ENCODE measurements at places on chromosomes 13 and 19.

GRCh38 chr19:7680606-7681339, at the start of gene TRAPPC5:
Gene TRAPPC5, plus strand, starts transcription at chr19:7680833. Its CDS starts 1,421 bp downstream, at chr19:7682254.
- peak; percentile 81 for DNase-seq

DNA sequence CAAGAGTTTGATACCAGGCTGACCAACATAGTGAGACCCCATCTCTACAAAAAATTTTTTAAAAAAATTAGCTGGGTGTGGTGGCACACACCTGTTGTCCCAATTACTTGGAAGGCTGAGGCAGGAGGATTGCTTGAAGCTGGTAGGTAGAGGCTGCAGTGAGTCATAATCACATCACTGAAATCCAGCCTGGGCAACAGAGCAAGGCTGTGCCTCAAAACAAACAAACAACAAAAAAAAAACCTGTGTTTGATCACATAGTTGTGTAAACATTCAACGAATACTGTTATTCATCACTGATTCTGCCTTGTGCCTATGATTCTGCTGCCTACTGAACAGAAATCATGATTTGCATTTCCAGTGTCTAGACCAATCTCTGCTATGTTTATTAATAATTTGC, 134.0 kb downstream of the TBC1D4 start:
- DNase-seq = no peak

DNA sequence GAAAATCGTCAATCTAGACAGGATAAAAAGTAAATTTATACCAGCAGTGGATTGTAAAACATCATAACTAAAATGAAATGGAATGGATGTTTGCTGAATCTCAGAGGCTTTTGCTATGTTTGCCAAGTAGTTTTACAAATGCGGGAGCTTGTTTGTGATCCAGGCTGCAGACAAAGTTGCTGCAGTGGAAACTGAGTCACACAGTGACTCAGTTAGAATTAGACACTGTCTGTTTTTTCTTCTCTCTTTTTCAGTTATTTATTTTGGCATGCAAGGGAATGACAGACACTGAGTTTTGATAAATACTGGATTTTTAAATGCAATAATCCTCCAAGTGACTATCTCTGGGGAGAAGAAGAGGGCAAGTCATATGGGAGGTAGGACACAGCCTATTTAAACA, 4.6 kb upstream of the PNMA8A start:
- no peak for DNase-seq

DNA sequence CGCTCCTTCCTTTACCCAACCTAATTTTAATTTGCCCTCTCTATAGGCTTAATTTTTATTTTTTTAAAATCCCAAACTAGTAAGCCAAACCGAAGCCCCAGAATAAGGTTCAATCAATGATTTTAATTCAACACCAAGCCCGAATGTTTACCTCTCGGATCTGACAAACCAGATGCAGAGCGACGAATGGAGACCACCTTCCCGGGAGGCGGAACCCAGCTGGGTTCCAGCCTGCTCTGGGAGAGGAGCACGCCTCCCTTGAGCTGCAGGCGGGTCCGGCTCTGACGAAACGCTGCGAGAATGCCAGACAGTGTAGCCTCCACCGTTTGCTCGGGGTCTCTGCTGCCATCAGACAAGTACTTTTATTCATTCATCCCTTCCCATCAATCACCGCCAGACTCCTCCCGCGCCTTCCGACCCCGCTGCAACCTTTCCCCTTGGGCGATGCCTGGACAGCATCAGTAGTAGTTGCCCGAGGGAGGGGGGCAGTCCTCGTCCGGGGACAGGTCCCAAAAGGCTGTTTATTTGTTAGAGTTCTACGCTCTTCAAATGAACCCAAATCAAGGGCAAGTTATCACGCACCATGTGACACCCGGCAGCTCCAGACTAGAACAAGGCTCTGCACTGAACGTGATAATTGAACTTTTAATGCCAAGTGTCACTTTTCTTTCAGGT, 752 bp upstream of the EDNRB start:
- DNase-seq = no peak

DNA sequence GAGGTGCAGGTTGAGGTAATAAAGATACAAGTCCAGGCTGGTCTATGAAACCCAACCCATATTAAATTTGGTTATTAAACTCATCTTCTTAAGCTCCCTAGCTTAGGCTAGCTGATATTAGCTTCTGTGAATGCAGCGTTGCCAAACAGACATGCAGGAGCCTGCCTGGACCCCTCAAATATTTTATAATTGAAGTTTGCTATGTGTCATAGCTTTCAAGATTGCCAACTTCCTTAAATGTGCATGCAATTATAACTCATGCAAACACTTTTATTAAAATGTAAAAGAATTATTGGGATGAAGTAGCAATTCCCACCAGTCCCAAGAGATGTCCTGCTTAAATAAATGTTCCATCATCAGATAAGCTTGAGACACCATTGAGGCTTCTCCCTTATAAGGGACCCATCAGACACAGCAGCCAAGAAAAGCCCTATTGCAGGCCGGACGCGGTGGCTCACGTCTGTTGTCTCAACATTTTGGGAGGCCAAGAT, 51.3 kb downstream of the MBNL2 start:
- no peak for DNase-seq

DNA sequence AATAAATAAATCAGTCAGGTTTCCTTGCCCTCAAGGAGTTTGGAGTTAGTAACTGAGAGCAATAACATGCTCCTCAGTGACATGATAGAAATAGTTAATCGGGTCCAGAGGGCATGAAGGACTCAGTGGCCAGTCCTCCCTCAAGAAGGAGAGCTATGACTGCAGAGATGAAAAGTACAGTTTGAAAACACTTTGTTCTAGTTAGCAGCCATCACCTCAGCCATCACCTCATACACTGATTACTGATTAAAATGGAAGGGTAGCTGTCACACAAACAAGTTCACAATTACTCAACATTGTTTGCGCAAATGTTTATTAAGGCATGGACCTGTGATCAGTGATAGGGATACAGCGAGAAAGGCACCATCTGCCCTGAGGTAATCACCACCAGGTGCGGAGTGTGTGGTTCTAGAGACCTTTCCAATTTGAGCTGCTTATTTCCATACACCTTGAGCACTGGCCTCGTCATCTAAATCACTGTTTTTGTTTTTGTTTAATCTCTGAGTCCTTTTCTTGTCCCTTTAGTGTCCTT, 85.3 kb upstream of the RAP2A start:
- no peak for DNase-seq

- no peak for DNase-seq
These were observed 114.0 kb downstream of the UQCRFS1 start for GRCh38 chr19:29098863-29099481.

- DNase-seq = no peak
These were observed 1.6 kb downstream of the DCLK1 start for GRCh38 chr13:36129539-36129938.
